ENCODE measurements at places on chromosomes 2 and 18.

- no peak for DNase-seq
These were observed 370.3 kb downstream of the MEIS1 start for GRCh38 chr2:66805016-66805865.

- DNase-seq: no peak
These were observed 183.9 kb downstream of the LPIN1 start for GRCh38 chr2:11930211-11930761.

GRCh38 chr18:56999823-57000222 is 147.1 kb upstream of the BOD1L2 start:
- DNase-seq: no peak

- no peak for DNase-seq
These were observed 63.2 kb downstream of the PRKCE start for GRCh38 chr2:45714679-45715078.

DNA sequence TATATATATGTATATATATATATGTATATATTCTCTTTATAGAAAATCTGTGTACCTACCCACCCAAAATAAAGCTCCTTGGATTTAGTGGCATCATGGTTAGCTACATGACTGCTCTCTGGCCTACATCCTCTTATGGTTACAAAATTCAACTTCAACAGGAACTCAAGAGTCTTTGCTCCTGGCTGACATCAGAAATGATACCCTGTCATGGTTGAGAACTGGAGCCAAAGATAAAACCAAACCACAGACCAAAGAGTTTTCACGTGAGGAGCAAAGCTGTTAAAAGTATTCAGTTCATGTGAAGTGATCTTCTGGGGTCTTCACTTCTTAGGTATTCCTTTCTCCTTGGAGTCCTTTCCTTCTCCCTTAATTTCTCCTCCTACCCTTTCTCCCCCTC is 476.3 kb downstream of the SOX11 start:
- DNase-seq: no peak

- no peak for DNase-seq
These were observed 9.4 kb upstream of the EPG5 start for GRCh38 chr18:45976566-45976965.

- no peak for DNase-seq
These were observed 251.6 kb upstream of the NCKAP5 start for GRCh38 chr2:133819906-133820305.
